Nucleus accumbens (tissue), 56 donors: ENCODE measurements at places on chromosomes 5 and 9.

DNA sequence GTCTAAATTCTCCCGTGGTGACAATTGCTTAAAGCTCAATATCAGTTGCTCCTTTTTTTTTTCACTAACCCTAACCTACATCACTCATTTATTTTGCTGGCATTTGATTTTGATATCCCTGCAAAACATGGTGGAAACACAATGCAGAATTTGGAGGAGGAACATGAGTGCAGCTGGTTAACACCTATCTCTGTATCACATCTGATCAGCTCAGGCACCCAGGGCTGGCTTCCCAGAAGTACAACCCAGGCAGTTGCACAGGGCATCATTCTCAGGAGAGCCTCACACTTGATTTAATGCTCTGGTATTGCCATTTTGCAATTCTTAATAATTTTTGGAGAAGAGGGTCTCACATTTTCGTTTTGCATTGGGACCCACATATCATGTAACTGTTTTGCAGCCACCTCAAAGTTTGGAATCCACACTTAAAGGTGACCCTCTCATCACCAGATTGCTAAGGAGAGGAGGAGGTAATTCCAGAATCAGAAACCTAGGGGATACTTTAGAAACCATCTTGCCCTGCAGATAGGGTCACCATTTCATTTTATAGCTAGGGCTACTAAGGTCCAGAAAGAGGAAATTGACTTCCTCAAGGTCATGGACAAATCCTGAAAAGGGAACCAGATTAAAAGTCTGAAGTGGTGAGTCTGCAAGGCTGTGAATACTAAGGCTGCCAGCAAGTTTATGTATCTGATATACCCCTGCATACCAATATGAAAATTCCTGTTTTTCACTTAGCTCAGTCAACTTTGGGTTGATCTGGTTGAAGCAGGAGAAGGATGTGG, 19.3 kb upstream of the ADAM19 start:
- DNase-seq = no peak

DNA sequence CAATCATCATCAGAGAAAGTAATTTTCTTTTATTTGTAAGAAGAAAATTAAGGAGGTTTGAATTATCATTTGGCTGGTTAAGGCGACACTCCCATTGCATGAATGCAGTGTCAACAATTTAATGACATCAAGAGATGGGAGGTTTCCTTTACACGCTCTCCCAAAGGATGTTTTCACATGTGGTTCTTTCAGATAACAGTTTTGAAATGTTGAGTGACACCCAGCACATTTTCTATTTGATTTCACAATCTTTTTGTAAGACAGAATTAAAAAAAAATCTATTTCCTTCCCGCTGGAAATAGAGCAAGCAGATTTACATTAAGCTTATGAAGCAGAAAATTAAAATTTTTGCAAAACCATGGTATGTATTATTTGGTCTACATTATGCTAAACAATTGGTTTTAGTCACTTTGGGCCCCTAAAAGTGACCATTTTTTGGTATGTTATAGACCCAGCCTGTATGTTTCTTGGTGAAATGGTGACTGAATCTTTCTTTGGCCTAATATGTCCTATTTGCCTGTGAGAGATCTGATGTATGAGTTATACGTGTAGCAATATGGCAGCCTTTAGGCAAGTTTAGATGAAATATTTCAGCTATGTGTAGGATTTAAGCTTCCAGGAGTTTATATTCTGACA, 18.9 kb upstream of the ANKRD55 start:
- DNase-seq = no peak

GRCh38 chr9:89361031-89361430, 42.7 kb downstream of the SECISBP2 start:
- DNase-seq = no peak

GRCh38 chr5:146273109-146273508, 65.5 kb upstream of the POU4F3 start:
- DNase-seq = no peak

- DNase-seq = no peak
Observed at GRCh38 chr5:3216386-3216785, 379.2 kb upstream of the IRX1 start.

- DNase-seq = no peak
Observed at GRCh38 chr5:156328766-156329165, 1.8 kb downstream of the SGCD start.

GRCh38 chr5:159947708-159948358, 31.6 kb downstream of the ADRA1B start:
- DNase-seq = no peak

DNA sequence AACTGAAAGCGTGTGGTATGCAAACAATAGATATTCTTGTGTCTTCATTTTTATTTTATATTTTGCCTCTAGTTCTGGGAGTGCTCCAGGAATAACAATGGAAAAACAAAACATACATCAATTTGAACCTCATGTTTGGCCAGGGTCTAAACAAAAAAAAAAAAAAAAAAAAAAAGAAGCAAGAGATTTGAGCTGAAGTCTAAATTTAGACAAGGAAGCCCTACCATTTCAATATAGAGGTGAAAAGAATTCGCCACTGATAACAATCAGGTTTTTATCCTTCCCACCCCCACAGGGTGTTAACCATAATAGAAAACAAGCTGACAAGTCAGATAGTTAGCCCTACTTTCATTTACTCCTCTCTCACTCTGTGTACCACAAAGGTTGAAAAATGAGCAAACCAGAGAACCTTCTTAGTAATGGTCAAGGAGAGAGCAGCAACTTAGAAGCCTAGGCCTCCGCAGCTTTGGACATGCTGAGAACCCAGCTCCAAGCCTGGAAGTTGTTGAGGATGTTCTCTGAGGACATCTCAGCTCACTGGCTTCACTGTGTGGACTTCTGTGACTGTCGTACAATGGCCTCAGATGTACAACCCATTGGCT, 118.2 kb upstream of the HMHB1 start:
- no peak for DNase-seq

- DNase-seq = no peak
Observed at GRCh38 chr5:55134053-55134722, 25.8 kb upstream of the GPX8 start.

GRCh38 chr5:74865804-74866595, at the start of gene FAM169A:
TSS of gene FAM169A (minus strand) at chr5:74866387. CDS start at chr5:74841676, 24,711 bp downstream.
- no peak for DNase-seq

GRCh38 chr9:93110311-93110855, 14.4 kb downstream of the CARD19 start:
- no peak for DNase-seq

DNA sequence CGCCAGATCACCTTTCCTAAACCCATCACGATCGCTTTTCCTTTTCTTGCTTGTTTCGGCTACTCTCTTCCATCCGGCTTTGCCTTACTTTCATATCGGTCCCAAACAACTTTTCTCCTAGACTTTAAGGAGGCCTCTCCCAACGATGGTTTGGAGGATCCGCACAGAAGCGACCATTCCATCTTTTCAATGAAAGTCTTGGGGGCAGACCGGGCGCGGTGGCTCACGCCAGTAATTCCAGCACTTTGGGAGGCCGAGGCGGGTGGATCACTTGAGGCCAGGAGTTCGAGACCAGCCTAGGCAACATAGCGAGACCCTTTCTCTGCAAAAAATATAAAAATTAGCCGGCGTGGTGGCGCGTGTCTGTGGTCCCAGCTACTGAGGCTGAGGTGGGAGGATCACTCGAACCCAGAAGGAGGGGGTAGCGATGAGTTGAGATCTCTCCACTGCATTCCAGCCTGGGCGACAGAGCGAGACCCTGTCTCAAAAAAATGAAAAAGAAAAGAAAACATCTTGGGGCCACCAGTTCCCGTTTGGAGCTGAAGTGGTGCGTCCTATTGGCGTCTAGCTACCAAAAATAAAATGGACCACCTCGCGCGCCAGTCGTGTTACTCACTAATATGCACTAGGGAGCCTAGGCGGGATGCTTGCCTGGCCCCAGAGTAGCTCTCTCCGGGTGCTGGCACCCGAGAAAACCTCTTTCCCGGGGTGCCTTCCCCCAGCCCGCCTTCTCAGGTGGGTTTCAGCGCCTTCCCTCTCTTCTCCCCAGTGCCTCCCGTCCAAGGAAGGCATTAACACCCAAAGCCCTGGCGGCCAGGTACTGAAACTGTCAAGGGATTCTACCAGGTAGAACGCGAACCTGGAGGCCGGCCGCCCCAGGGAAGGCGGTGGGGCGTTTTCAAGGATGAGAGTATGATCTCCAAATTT, 800 bp upstream of the AP3B1 start:
- no peak for DNase-seq

DNA sequence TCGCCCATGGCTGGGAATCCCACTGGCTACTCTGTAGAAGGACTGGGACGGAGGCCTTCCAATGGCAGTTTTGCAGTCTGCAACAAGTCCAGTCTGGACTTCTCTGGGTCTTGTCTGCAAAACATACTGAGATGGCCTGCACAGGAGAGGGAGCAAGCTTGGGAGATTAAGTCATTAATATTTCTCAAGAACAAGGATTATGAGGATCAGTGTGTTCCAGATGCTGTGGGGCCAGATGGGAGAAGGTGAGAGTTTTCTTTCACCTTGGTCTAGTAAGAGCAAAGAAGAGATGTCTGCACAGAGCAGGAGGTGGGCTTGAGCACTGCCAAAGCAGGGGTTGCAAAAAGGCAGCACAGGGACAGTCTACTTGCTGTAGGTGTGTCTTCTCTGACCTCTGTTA, at the start of gene PDE6A:
Gene PDE6A, minus strand, starts transcription at position 128 of the 400 bp plus-strand sequence. Its CDS starts 120 bp downstream, at position 8.
- no peak for DNase-seq

- DNase-seq = no peak
Observed at GRCh38 chr5:145949474-145949873, 13.1 kb downstream of the SH3RF2 start.

DNA sequence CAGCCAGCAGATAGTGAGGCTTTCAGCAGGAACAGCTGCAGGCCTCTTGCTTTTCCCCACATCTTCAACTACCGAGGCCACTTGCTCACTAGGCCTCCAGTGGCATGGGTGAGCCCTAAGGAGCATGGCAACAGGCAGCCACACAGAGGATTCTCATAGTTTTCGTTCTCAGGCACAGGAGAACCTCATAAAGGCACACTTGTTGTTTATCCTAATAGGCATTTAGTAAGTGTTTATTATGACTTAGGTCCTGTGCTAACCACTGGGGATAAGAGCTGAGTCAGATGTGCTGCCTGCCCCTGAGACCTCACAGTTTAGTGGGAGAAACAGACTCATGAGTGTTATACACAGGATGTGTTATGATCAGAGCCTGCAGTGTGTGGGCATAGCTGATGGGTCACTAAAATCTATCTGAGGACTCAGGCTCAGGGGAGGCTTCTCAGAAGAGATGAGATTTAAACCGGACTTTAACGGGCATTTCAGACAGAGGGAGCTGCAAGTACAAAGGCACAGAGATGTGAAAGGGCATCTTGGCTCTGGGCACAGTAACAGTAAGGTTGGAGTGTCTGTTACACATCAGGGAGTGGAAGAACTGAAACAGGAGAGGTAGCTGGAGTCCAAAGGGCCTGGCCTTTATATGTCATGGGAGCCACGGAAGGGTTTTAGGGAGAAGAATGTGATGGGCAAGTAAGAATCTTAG, 21.0 kb upstream of the HEMGN start:
- no peak for DNase-seq

GRCh38 chr5:158458086-158458485, 599.1 kb upstream of the CLINT1 start:
- no peak for DNase-seq

- DNase-seq = no peak
Observed at GRCh38 chr5:95365302-95366095, 25.7 kb upstream of the FAM81B start.

GRCh38 chr9:127178686-127179632, 56.5 kb upstream of the ANGPTL2 start:
- no peak for DNase-seq

- peak; percentile 33 for DNase-seq
Observed at GRCh38 chr9:121674952-121675351, 23.5 kb downstream of the DAB2IP start.

- DNase-seq = no peak
Observed at GRCh38 chr5:140166911-140167310, 8.1 kb upstream of the CYSTM1 start.

DNA sequence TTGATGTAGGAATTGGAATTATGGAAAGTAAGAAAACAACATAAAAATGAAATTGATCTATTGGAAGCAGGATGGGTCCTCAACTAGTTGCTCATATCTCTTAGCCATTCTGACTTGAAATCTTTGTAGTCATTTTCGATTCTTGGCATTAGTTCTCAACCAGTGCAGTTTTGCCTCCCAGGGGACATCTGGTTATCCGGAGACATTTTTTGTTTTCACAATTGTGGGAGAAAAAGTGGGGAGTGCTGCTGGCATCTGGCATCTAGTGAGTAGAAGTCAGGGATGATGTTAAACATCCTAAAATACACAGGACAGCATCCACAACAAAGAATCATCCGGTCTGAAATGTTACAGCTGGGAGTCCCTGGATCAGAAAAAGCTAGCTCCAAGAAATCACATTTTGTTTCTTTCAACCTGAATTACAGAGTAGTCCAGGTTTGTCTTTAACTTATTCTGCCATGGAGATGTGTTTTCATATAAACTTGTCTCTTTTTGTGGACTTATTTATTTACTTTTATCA, 74.9 kb downstream of the FBXL7 start:
- no peak for DNase-seq

GRCh38 chr9:746661-747434, 94.6 kb upstream of the DMRT1 start:
- DNase-seq = no peak

DNA sequence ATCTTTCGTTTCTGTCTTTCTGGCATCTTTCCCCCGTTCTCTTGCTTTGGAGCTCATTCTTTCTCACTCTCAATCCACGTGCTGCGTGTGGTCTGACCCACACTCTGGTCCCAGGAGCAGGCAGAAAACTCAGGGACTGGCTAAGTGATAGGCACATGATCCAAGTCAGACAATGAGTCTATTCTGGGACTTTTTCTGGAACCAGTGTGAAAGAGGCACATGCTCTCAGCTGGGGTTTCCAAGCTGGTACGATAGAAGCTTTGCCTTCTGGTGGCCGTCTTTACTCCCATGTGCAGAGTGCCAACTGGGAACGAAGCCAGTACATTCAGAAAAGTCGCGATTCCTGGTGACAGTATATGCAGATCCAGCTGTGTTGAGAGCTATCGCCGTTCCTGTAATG, 94.4 kb downstream of the PDZD2 start:
- DNase-seq = peak; percentile 70

GRCh38 chr9:22455181-22455580, 8.6 kb downstream of the DMRTA1 start:
- no peak for DNase-seq

DNA sequence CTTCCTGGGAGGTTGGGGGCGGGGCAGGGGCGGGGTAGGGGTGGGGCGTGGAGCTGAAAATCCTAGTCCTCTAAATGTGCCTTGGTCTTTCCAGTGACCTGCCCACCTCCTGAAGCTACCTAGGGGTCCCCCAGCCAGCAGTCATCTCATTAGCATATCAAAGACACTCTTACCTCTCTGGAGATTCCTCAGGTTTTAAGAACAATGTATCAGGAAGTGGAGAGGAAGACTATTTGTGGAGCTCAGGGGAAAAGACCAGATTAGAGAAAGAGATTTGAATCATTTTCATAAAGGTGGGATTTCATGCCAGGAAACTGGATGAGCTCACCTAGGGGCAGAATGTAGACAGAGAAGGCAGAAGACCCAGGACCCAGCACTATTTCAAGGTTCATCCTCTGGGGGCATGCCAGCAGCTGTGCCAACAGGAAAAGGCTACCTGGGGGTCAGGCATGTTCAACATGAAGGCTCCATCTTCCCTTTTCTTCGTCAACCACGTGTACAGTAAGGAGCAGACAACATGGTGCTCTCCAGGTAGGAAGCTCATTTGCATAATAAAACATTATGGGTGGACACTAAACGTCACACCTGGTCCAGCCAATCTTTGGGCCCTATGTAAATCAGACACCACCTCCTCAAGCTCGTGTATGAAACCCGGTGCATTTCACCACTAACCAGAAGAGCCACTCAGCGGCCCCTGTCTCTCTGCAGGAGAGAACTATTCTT, 6.9 kb downstream of the GMCL2 start:
- DNase-seq = no peak

GRCh38 chr9:79621916-79622575, 50.3 kb downstream of the TLE4 start:
- DNase-seq = no peak
